Right kidney (tissue), 9 donors: ENCODE measurements at places on chromosomes 4 and X.
A peak's percentile ranks its signal among the peaks of the same experiment; 100 is the strongest.

GRCh38 chr4:40553995-40554394 lies 75.7 kb downstream of the RBM47 start:
- DNase-seq = no peak

DNA sequence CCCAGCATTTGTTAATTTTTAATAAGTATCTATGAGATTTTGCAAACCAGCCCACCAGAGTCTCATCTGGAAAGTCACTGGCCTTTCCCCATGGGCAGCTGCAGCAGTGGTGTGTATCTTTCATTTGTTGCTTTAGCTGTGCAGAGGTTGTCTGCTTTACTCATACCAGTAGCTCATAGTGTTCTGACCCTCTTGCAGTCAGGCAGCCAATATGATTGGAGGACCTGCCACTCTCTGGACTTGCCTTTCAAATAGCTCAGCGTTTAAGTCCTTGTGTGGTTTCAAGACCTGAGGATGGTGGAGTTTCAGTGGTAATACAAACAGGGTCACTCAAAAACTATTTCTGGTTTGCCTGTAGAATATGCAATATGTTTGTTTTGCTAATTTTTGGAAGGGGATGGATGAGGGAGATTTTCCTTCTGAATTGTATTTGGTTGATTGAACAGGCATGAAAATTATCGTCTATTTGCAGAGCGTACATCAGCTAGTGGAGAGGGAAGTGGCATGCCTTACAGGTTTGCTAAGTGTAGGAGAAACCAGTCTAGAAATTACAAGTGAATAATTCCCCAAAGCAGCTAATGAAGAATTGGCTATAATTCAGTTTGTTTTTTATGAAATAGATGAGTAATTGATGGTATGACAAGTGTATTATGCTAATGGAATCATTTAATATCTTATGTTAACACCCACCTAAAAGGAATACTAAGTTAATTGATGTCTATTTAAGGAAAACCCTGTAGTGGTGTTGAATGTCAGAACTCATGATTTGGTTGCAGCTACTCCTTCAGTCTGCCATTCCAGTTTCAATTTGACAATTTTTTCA lies 8.9 kb downstream of the POLA1 start:
- DNase-seq = no peak

DNA sequence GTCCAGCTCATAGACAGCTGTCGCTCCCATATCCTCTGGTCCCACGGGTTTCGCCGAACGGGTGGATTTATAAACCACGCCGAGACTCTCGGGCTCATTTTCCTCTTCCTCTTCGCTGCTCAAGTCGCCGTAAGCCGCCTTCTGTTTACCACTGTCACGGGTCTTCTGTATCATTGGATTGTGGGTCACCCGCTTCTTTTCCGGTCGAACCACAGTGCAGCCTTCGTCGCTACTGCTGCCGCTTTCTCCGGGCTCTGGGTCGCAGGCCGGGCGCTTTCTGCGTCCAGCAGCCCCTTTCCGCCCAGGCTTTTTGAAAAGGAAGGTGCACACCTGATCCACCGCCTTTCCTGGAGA lies 311 bp downstream of the RNF113A start:
- peak; percentile 77 for DNase-seq

DNA sequence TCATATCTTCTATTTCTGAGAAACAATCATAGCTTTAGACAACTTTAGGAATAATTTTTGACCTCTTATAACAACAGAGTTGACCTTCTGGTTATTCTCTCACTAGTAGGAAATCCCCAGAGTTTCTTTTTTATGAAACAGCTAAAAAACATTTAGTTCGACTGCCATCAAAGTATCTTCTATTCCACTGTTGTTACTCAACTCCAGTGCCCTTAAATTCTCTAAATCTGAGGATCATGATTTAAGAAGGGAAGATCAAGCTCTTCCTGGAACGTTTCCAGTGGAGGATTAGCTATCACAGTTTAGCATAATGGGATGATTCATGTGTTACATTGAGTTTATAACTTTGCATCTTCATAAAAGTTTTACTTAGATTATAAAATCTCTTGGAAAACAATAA lies 134.9 kb upstream of the VEGFC start:
- no peak for DNase-seq

DNA sequence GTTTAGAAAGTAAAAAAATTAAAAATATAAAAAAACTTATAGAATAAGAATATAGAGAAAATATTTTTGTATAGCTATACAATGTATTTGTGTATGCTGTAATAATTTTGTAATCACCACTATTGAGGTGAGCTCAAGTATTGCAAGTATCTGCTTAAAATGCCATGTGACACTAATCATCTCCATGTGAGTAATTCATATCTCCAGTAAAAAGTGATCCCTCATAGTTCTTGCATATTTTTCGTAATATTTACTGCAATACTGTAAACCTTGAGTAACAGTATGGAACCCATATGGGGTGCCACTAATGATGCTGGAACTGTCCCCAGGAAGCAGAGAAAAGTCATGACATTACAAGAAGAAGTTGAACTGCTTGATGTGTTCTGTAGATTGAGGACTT lies 43.2 kb upstream of the HUWE1 start:
- no peak for DNase-seq

- DNase-seq = no peak
Observed at GRCh38 chrX:108165383-108166111, 74.0 kb downstream of the ATG4A start.

DNA sequence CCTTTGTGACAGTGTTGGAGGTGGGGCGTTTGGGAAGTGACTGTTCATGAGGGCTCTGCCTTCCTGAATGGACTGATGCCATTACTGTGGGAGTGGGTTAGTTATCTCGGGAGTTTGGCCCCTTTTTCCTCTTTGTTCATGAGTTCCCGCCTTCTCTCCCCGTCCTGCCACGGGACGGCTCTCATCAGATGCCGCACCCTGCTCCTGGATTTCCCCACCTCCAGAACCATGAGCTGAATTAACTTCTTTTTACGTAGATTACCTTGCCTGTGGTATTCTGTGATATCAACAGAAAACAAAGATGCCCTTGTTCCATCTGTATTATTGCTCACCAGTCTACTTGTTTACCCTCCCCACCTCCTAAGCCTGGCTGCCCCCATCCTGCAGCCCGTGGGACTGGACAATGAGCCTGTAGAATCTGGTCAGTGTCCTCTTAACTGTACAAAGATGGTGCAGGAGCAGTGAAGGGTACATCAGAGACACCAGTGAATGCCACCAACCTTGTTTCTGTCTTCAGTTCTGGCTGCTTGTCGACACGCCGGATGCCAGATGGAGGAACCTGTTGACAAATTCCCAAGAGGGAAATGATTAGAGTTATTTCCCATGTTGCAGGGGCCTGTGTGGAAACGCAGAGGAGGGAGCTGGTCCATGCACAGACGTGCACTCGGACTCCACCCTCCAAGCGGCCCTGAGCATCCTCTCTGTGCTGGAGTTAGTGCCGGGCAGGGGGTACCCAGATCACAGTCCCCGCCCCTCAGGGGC lies 104.7 kb downstream of the ABLIM2 start:
- no peak for DNase-seq

DNA sequence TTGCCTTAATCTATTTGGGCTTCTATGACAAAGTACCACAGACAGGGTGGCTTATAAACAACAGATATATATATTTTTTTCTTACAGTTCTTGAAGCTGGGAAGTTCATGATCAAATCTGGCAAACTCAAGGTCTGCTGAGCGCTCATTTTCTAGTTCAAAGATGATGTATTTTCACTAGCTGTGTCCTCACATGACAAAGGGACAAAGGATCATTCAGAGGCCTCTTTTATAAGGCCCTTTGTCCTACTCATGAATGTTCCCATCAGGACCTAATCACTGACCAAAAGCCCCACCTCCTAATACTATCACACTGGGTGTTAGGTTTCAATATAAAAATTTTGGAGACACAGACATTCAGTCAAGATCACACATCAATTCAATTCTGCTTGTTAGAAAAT lies 2025.2 kb downstream of the PCDH7 start:
- no peak for DNase-seq

DNA sequence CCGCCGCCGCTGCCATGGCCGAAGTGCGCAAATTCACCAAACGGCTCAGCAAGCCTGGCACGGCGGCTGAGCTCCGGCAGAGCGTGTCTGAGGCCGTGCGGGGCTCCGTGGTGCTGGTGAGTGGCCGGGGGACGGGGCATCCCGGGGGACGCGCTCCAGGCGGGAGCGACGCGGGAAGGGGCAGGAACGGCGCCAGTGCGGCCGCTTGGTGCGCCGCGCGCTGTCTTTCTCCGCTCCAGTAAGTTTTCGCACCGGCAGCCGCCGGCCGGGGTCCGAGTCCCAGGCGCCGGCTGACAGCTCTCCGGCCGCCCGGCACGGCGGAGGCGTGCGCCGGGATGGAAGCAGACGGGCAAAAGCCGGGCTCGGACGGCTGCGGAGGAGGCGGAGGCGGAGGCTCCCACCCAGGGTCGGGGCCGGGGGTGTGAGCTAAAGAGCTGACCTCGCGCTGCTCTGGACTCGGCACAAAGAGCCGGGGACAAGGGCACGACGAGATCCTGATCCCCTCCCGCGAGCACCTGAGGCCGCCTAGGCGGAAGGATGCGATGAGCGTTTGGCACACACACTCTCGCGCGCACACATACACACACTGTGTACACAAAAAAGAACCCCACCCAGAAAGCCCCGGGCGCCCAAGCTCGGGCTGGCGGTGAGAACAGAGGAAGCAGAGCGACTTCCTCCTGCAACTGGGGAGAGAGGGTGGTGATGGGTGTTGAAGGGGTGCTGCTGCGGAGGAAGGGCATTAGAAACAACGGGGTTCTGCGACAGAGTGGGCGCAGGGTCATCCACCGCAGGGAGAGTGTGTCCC lies 545 bp downstream of the DOCK11 start:
- DNase-seq = peak; percentile 60

DNA sequence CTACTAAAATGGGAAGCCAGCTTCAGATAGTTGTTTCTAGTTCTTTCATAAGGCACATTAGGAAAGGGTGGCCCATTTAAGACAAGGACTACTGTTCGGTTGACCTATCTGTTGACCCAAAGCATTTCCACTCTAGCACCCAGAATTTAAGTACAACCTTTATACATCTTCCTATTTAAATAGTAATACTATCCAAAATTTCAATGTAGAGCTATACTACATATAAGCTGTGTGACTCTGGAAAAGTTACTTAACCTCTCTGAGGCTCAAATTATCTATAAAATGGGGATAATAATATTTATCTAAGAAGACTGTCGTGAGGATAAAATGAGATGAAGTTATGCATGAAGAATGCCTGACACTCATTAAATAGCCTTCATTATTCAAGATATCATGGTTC lies 82.0 kb upstream of the TMEM164 start:
- no peak for DNase-seq

- DNase-seq = no peak
Observed at GRCh38 chrX:124518885-124519284, 172.5 kb downstream of the SH2D1A start.

DNA sequence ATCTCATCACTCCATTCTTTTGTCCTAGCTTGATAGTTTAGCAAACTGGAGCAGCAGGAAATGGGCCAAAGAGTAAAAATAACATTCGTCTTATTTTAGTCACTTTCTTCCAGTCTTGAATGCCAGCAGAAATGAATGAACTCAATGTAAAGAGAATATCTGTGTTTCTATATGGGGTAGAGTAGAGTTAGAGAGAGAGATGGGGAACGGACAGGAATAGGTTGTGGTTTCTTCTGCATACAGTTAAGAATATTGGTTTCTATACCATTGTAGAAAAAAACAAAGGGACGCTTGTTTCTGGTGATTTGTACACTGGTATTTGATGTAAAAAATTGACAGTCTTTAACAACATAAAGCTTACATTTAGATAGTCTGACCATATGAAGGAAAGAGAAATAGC lies 8.9 kb downstream of the GPR174 start:
- DNase-seq = no peak

DNA sequence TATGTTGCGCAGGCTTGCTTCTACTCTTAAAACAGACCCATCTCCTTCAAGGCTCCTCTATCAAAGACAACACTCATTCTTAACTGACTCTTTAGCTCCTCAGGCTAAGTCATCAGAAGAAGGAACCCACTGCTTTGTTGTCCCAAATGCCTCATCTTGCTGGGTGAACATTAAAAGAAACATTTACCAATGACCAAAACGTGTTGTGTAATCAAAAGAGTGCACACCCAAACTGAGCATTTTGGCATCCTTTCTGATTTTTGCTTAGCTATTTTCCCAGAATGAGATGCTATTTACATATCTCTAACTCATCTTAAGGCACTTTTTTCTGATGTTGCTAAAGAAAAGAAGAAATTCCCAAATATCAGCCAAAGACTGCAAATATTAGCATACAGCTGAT lies 131.7 kb upstream of the VCX3A start:
- DNase-seq = no peak

- DNase-seq = no peak
Observed at GRCh38 chrX:74585766-74586165, 28.7 kb downstream of the RLIM start.

DNA sequence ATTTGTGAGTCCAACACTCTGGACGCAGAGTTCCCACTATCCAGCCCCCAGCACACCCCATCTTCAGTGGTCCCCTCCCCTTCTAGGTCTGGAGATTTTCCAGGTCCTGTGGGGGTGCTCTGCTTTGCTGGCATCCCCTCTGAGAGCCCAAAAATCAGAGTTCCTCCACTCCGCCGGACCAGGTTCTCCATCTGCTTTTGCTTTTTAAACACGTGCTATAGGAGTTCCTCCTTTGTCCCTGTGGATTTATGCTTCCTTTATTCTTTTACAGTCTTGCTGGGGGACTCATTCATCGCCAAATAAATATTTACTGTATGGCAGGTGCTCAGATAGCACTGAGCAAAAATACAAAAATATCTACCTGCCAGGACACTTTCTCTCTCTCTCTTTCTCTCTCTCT lies 324.7 kb downstream of the STK32B start:
- no peak for DNase-seq

DNA sequence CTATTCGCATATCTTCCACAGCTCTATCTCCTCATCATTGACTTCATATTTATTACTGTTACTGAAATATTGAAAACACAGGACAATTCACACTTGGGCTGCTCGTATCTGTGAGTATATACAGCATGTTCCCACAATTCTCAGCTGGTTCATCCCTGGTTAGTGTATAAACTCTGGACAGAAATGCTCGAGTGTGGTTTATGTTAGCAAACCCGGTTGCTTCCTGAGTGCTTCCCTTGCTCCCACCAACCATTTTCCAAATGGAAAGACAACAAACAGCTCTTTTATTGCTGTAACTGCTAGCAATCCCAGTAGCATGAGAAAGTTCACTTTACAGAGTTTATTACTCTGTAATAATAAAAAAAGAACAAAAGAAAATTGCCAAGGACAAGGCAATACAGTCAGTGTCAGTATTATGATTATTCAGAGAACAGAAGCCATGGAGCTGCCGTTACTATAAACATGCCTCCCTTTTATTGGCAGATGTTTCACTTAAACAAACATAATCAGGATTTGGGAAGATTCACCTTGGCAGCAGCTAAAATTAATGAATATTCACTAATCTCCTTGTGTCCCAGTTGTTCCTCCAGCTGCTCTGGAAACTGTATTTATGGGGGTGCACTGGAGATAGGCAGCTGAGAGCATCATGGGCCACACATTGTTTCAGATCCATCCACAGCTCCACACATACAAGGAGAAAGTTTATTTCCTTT lies 134.1 kb upstream of the GUCY1A1 start:
- no peak for DNase-seq
